ENCODE measurements at places on chromosomes 6 and 20. TPM values are rescaled to one million over a fixed set of nuclear protein-coding genes. Genes with fewer than 3 reads are reported as not detected.

DNA sequence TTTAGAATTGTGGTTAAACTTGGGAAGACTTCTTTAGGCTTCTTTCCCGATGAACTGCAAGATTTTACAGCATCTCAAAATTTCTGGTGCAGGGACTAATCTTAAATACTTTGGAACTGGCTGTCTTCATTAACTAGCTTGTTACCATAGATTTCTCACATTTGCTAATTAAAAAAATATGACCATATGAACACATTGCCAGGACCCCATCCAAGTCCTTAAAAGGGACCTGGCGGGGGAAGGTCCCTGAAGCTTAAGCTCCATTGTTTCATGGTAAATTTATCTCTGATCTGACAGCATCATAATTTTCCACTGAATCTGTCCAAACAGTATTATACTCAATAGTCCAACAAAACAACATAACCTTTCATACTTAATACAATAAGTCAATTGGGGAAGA, 517.8 kb upstream of the FLRT3 start:
- no peak for DNase-seq
- H3K27ac ChIP-seq: no peak overlapping the region

- no peaks in the 10 kb centered on the region for H3K36me3 ChIP-seq
- no peak for DNase-seq
- H3K4me1 ChIP-seq: no peaks in the 10 kb centered on the region
- no peaks in the 10 kb centered on the region for H3K27me3 ChIP-seq
- no peak overlapping the region for H3K27ac ChIP-seq
Measured at GRCh38 chr6:22825210-22825609, 255.8 kb downstream of the HDGFL1 start.

DNA sequence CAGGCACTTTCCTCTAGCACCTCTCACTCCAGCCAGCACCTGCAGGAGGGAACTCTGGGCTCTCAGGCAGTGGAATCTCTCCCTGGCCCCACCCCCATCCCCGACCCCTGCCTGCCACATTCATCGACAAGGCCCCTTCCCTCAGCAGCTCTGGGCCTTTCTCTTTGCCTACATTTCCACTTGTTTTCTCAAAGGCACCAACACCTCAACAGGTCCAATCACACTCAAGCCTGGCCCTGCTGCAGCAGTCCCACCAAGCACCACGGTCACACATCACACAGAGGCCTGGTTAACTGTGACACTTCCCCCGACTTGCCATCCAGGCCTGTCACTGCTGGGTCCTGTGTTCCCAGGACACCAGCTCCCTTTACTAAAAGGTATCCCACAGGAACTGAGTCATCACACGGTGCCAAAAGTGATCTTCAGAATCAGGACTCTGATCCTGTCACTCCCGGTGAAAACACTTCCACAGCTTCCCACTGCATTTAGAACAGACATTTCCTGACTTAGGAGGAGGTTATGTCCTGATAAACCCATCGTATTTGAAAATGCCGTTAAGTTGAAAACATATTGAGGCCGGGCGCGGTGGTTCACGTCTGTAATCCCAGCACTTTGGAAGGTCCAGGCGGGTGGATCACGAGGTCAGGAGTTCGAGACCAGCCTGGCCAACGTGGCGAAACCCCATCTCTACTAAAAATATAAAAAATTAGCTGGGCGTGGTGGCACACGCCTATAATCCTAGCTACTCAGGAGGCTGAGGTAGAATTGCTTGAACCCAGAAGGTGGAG, 54.9 kb downstream of the MYH7B start:
- H3K4me3 ChIP-seq: no peak overlapping the region
- H3K4me1 ChIP-seq: no peaks in the 10 kb centered on the region
- H3K36me3 ChIP-seq: peaks cover 33% of the 10 kb centered on the region
- DNase-seq: no peak
- no peaks in the 10 kb centered on the region for H3K27me3 ChIP-seq
- no peak overlapping the region for H3K27ac ChIP-seq

- H3K4me3 ChIP-seq: no peak overlapping the region
- peaks cover 19% of the 10 kb centered on the region for H3K4me1 ChIP-seq
- no peaks in the 10 kb centered on the region for H3K36me3 ChIP-seq
Measured at GRCh38 chr20:48866936-48867335, 39.1 kb upstream of the PREX1 start.

The COL19A1 gene
- total RNA-seq: 5.6 TPM

- no peak for DNase-seq
- H3K4me3 ChIP-seq: no peak overlapping the region
- peaks cover 35% of the 10 kb centered on the region for H3K4me1 ChIP-seq
- no peaks in the 10 kb centered on the region for H3K27me3 ChIP-seq
Measured at GRCh38 chr6:135141728-135142127, 39.4 kb upstream of the MYB start.

GRCh38 chr6:157514659-157515496, 133.9 kb downstream of the ZDHHC14 start:
- no peaks in the 10 kb centered on the region for H3K4me1 ChIP-seq
- no peaks in the 10 kb centered on the region for H3K27me3 ChIP-seq
- no peaks in the 10 kb centered on the region for H3K36me3 ChIP-seq
- DNase-seq: no peak
- no peak overlapping the region for H3K27ac ChIP-seq
- H3K4me3 ChIP-seq: no peak overlapping the region

The WFDC5 gene
- not detected for total RNA-seq

The CLPSL1 gene
- total RNA-seq: not detected

GRCh38 chr6:12289365-12289919, 719 bp upstream of the EDN1 start:
- peak overlapping the region; percentile 88 for H3K4me3 ChIP-seq
- peaks cover 8% of the 10 kb centered on the region for H3K4me1 ChIP-seq
- no peaks in the 10 kb centered on the region for H3K27me3 ChIP-seq
- peak overlapping the region; percentile 54 for H3K27ac ChIP-seq
- DNase-seq: peak; percentile 62
- no peaks in the 10 kb centered on the region for H3K36me3 ChIP-seq

The NOL7 gene
- 86.2 TPM for total RNA-seq

GRCh38 chr6:111894272-111894671, 21.0 kb upstream of the FYN start:
- H3K4me1 ChIP-seq: no peaks in the 10 kb centered on the region
- DNase-seq: no peak
- no peaks in the 10 kb centered on the region for H3K27me3 ChIP-seq
- H3K36me3 ChIP-seq: no peaks in the 10 kb centered on the region

DNA sequence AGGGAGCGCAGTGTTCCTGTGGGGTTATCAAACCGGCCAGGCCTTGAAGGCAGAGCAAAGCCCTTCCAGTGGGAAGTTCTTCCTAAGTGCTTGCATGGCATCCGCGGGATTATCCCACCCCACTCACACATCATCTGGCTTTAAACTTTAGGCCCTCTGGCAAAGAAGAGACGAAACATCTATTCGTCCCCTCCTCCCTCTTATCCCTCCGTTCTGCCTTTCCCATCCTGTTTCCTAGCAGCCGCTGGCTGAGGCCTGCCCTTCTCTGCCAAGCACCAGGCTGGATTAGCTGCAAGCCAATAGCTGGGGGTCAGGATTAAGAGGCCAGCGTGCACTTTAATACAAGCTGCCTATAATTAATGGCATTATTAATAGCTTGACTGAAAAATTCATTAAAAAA, 621.0 kb downstream of the PKHD1 start:
- H3K4me1 ChIP-seq: 0 out of 2 replicates have a peak, but pooled peaks cover under 1% of the 10 kb centered on the region
- H3K27ac ChIP-seq: no peak overlapping the region
- no peaks in the 10 kb centered on the region for H3K36me3 ChIP-seq
- DNase-seq: no peak
- no peaks in the 10 kb centered on the region for H3K27me3 ChIP-seq

GRCh38 chr20:45055056-45055455, 45.9 kb downstream of the KCNS1 start:
- H3K36me3 ChIP-seq: peaks cover 6% of the 10 kb centered on the region
- peaks cover 41% of the 10 kb centered on the region for H3K4me1 ChIP-seq
- no peak overlapping the region for H3K4me3 ChIP-seq
- peak; percentile 40 for DNase-seq

DNA sequence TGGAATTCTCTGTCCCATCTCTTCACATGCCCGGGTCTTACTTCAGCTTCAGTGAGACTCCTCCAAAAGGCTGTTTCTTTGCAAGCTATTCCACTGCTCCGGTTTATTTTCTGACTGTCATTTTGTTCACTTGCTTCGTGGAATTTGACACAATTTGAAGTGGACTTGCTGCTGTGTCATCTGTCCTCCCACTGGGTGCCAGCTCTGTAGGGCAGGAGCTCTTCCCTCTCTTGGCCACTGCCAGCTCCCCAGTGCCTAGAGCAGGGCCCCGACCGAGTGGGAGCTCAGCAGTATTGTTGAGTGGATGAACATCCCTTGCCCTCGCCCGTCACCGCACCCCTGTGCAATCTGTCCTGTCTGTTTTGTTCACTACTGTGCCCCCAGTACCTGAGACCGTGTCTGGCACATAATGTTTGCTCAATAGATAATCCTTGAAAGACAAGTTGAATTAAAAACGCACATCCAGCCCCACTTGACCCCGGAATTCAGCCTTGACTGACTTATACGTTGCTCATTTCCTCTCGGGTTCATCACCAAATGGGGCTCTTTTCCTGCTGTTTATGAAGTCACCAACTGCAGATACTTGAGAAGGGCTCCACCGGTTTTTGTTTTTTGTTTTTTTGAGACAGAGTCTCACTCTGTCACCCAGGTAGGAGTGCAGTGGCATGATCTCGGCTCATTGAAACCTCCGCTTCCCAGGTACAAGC, 170.3 kb upstream of the KCNG1 start:
- H3K27ac ChIP-seq: no peak overlapping the region
- no peaks in the 10 kb centered on the region for H3K27me3 ChIP-seq
- no peak for DNase-seq

DNA sequence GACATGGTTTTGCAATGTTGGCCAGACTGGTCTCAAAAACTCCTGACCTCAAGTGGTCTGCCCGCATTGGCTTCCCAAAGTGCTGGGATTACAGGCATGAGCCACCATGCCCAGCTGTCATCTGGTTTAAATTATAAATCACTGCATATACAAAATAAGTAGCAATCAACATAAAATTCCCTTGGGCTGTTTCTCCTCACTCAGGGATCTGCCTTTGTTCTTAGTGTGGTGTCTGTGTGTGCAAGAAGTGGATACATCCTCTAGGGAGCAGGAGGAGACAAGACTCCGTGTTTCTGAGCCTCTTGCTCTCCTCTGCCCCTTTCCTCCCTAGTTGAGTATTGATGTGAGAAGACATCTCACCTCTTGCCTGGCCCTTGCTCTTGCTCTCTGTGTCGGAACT, 65.2 kb upstream of the ADGRF4 start:
- H3K4me3 ChIP-seq: no peak overlapping the region
- no peaks in the 10 kb centered on the region for H3K4me1 ChIP-seq
- H3K27me3 ChIP-seq: no peaks in the 10 kb centered on the region
- H3K36me3 ChIP-seq: no peaks in the 10 kb centered on the region
- DNase-seq: no peak

GRCh38 chr6:4848382-4849068, 72.3 kb downstream of the CDYL start:
- no peaks in the 10 kb centered on the region for H3K27me3 ChIP-seq
- H3K36me3 ChIP-seq: no peaks in the 10 kb centered on the region
- H3K4me3 ChIP-seq: no peak overlapping the region
- H3K4me1 ChIP-seq: no peaks in the 10 kb centered on the region
- H3K27ac ChIP-seq: no peak overlapping the region

GRCh38 chr6:141301779-141302178, 830.9 kb upstream of the GJE1 start:
- H3K4me3 ChIP-seq: no peak overlapping the region
- no peaks in the 10 kb centered on the region for H3K27me3 ChIP-seq
- H3K27ac ChIP-seq: no peak overlapping the region
- no peaks in the 10 kb centered on the region for H3K4me1 ChIP-seq

- H3K27ac ChIP-seq: no peak overlapping the region
- no peaks in the 10 kb centered on the region for H3K36me3 ChIP-seq
- H3K4me1 ChIP-seq: peaks cover 5% of the 10 kb centered on the region
- no peaks in the 10 kb centered on the region for H3K27me3 ChIP-seq
Measured at GRCh38 chr6:53894091-53894490, 99.3 kb downstream of the LRRC1 start.

DNA sequence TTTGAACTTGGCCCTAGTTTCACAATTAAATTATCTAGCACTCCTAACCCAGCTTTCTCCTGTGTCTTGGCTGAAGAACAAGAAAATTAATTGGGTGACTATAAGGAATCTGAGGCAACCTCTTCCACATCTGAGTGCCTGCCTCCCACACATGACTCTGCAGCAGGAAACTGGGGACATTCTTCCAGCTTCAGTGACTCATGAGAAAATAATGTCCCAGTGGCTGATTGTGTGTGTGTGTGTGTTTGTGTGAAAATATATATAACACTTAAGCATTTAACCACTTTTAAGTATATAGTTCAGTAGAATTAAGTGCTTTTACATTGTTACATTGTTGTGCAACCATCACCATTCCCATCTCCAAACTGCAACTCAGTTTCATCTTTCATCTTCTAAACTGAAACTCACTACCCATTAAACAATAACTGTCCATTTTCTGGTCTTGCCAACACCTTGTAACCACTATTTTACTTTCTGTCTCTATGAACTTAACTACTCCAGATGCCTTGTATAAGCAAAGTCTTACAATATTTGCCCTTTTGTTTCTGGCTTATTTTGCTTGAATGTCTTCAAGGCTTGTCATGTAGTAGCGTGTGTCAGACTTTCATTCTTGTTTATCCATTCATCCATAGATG, 8.7 kb downstream of the TRIM38 start:
- H3K4me1 ChIP-seq: peaks cover 23% of the 10 kb centered on the region
- no peak overlapping the region for H3K27ac ChIP-seq

- H3K27me3 ChIP-seq: no peaks in the 10 kb centered on the region
- H3K27ac ChIP-seq: no peak overlapping the region
- H3K4me3 ChIP-seq: no peak overlapping the region
- DNase-seq: no peak
Measured at GRCh38 chr6:46879003-46879402, 42.7 kb downstream of the ADGRF5 start.

GRCh38 chr20:46939031-46939965, 44.7 kb downstream of the EYA2 start:
- no peak for DNase-seq
- no peak overlapping the region for H3K4me3 ChIP-seq
- no peaks in the 10 kb centered on the region for H3K27me3 ChIP-seq

DNA sequence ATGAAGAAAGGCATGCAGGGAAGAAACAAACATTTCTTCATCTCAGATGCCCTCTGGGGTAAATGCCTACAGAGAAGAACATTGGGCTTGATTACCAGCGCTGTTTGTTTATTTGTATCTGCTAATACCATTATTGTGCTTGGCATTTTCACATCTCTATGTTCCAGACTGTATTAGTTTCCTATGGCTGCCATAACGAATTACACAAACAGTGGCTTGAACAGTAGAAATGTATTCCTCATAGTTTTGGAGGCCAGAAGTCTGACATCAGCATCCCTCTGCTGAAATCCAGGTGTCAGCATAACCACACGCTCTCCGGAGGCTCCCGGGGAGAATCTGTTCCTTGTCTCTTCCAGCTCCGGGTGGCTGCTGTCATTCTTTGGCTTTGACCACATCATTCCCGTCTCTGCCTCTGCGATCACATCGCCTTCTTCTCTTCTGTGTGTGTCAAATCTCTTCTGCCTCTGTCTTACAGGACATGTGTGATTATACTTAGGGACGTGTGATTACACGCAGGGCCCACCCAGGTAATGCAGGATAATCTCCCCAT, 241.6 kb upstream of the SUPT3H start:
- H3K4me1 ChIP-seq: no peaks in the 10 kb centered on the region
- no peak overlapping the region for H3K4me3 ChIP-seq
- DNase-seq: no peak

GRCh38 chr20:62506087-62506486, 30.3 kb upstream of the GATA5 start:
- no peak overlapping the region for H3K4me3 ChIP-seq
- H3K36me3 ChIP-seq: no peaks in the 10 kb centered on the region
- peaks cover 14% of the 10 kb centered on the region for H3K4me1 ChIP-seq
- H3K27me3 ChIP-seq: no peaks in the 10 kb centered on the region
- DNase-seq: no peak

GRCh38 chr20:57804470-57805250, 94.8 kb upstream of the PMEPA1 start:
- H3K36me3 ChIP-seq: no peaks in the 10 kb centered on the region
- no peak for DNase-seq
- H3K27ac ChIP-seq: no peak overlapping the region
- no peak overlapping the region for H3K4me3 ChIP-seq

The OPRL1 gene
- total RNA-seq: 0.41 TPM

All from GM12878 (cell line).